ENCODE measurements at places on chromosomes 2 and 18.

- DNase-seq = no peak
Measured at GRCh38 chr2:15937105-15937881, 3.1 kb upstream of the MYCN start.

DNA sequence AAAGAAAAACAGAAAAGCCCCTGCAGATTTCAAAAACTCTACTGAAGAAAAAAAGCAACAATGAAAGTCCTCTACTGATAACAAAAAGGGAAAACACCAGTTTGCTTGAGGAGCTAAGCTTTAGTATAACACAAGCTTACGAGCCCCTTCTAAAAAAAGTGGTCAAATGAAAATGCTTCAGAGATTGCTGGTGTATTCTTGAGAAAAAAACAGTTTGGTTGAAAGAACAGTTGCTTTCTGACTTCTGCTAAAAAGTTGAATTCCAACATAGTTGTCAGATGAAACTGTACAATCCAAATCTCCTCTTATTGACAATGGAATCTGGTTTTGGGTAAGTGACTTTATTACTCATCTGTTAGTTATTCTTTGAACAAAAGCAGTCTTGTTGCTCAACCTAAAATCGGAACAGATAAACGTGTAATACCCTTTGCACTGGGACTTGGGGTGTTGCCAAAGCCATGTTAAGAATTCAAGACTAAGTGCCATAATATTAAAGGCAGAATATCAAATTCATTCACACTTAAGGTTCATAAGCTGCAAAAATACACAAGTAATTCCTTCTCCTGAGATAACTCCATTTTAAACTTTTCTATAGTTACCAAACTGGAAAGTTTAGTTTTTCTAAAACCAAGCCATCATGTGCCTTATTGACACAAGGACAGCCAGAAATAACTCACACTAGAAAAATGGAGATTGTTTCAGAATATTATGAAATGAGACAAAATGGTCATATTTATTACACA is 45.3 kb upstream of the SPAG16 start:
- no peak for DNase-seq

DNA sequence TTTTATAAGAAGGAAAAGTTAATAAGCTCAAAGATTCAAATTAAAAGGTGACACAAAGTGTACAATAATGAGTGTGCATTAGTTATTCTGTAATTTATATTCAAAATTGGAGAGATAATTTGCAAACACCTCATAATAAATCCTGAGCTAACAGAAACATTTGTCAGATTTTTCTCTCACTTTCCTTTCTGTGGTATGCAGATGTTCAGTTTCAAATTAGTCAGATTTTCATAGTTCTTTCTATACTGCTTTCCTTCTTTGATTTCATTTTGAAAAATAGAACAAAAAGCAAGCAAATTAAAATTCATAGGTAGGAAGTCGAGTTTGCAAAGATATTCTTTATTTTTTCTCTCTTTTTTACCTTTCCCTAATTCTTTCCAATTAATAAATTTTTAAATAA is 1420.1 kb upstream of the NXPH2 start:
- no peak for DNase-seq

- no peak for DNase-seq
Measured at GRCh38 chr18:72543357-72544055, 636 bp downstream of the CBLN2 start.

DNA sequence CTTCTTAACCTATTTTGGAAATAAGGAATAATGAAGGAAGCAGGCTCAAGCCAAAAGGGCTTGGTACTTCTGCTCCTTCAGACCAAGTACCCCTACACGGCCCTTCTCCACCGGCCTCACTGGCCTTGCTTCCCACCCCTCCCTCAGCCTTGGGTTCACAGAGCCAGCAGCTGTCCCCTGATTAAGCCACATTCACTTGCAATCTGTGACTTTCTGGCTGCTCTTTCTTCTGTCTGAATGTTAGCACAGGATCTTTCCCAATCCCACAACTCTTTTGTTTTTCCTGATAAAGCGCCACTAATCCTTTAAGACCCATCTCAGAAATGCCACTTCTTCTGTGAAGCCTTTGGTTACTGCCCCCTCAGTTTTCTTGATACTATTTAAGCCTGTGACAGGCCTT is 52.4 kb downstream of the REEP1 start:
- DNase-seq = no peak

DNA sequence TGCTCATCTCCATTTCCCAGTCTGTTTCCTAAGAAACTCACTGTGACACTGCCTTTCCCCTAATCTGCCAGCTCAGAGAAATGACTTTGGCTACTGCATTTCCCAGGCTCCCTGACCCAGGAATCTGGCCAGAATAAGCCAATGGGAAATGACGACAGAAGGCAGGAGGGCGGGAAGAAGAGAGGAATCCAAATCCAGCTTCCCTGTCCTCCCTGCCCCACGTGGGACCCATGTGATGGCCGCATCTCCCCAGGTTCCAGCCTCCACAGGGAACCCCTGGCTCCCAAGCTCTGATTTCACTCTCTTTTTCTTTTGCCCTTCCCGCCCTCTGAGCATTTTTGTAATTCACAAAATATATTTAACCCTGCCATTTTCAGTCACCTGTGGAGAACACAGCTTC is 37.8 kb upstream of the RAB12 start:
- no peak for DNase-seq

DNA sequence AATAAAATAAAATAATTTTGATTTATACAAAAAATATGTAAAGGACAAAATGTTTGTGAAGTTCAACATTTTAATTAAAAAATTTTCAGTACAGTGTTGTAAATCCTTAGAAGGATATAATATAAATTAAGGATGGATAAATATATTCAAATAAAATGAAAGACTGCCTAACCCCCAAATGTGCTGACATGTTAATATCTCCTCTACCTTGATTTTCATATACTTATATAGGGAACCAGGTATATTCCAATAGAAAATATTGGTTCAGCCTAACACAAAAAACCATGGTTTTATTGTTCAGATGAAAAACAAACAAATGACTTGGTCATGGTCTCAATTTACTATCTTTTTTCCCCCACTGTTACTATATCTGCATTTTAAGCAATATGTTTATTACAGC is 7.3 kb downstream of the TMEM17 start:
- DNase-seq = no peak

DNA sequence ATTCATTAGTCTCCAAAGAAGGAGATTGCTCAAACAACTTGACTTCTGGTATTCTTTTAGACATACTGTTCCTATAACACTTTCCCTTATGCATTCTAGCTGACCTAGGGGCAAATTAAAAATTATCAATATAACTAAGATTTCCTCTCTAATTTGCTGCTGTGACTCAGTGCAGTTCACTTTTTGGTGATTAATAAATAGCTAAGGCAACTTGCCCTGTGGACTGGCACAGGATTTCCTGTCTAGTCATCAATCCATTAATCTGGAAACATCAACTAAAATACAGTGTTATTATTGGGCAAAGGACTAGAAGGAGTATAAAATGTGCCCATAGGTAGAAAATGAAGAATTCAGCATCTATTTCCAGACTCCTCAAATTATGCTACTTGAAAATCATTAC is 83.5 kb upstream of the SERPINE2 start:
- DNase-seq = no peak

- DNase-seq = no peak
Measured at GRCh38 chr2:86135653-86136052, 29.6 kb downstream of the PTCD3 start.

DNA sequence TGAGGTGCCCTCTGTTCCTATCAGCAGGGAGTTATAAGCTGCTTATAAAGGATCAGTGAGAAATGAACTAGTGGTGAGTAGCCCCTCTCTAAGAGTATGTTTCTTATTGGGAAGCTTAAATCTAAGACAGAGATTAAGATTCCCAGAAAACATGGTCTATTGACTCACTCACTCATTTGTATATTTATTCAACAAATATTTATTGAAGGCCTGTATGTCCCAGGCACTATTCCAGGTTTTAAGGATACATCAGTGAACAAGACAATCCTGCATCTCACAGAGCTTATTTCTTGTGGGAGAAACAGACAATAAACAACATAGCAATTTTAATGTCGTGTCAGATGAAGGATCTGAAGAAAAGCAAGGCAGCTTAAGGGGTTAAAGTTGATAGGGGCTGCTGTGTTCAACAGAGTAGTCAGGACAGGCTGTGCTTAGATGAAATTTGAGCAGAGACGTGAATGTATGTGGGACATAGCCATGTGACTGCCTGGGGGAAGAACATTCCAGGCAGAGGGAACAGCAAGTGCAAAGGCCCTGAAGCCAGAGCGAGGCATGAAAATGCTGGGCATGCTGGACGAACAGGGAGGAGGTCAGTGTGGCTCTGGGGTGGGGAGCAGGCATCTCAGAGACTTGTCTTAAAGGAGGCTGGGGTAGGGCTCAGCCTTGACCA is 14.8 kb upstream of the PSD4 start:
- DNase-seq = no peak

DNA sequence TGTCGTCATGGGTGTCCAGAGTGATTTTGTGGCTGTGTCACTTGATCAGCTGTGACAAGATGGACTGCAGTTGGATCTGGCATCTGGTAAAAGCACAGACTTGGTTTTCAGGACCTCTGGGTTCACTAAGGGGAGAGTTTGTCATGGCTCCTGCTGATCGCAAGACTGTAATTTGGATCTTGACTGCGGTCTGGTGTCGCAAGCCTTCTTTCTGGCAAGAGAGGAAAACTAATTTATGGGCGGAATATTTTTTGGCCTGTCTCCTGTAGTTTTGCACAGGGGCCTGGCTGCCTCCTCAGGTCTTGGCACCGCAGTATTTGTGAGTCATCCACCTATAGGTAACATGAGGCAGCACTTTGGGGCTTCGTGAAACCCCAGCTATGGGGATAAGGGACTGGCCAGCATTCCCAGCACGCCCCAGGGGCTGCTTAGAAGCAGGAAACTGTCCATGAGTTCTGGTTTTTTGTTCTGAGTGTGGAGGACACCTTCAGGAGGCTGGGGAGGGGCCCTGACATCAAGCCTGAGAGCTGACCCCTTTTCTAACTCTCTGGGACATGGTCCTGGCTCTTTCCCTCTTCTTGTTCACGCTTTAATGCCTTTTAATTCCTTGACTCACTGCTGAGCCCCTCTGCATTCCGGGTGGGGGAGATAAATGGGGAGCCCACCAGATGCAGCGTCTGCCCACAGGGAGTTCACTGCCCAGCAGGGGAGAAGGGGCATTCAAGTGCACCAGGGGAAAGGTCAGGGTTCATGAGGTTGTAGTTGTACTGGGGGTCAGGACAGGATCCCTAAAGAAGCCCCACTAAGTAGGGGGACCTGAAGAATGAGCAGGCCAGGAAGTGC is 12.2 kb downstream of the SH3BP4 start:
- DNase-seq = no peak

DNA sequence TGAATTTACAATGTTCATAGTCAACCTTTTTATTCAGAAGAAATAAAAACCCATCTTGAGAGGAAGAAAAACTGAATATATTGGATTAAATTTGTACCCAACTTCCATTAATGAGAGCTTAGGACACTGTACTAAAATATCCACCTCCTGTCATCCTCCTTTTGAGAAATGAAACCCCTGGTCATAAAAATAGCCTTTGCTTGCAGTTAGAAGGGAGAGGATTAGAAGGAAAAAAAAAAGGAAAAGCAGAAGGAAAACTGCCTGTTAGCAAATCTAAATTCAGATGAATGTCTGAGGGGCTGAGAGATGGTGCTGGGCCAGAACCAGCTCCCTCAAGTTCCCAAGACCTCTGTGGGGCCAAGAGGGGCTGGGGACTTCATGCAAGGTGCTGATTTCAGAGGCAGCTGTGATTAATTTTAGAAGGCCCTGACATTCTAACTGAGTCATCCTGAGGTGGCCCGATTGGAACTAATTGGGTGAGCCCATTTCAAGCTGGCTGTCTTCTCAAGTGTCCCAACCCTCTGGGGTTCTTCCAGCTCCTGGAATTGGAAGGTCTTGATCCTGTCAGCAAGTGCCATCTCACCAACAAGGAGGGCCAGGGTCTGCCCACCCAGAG is 38.4 kb upstream of the BIN1 start:
- DNase-seq = no peak

DNA sequence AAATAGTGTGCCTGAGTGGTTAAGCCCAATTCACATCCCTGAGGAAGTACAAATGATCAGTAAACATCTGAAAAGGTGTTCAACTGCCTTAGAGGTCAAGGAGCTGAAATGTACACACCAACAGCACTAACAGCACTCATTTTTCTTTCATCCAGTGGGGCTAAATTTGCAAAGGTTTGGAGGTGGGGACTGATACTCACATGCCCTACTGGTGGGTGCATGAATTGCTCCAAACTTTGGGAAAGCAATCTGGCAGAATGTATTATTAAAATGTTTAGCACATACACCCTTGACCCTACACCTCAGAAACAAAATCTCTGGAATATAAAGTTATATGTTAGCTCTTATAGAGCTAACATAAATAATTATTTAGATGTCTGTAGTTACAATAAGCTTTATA is 19.0 kb upstream of the FAM178B start:
- DNase-seq = no peak

GRCh38 chr2:145157036-145157675 is 637.2 kb upstream of the ZEB2 start:
- DNase-seq = no peak

DNA sequence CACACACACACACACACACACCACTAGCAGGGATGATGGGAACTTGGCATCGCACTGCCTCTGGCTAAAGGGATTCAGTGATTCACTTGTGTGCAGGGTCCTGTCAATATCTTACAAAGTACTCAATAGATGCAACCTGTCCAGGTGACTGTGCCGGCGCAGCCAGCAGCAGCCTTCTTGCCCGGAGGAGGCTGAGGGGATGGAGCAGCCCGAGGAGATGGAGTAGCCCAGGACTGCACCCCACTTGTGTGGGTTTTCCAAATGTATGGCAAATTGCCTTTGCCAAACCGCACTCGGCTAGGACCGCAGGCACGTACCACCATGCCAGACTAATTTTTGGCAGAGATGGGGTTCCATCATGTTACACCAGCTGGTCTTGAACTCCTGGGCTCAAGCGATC is 31.1 kb downstream of the GBX2 start:
- DNase-seq = no peak

DNA sequence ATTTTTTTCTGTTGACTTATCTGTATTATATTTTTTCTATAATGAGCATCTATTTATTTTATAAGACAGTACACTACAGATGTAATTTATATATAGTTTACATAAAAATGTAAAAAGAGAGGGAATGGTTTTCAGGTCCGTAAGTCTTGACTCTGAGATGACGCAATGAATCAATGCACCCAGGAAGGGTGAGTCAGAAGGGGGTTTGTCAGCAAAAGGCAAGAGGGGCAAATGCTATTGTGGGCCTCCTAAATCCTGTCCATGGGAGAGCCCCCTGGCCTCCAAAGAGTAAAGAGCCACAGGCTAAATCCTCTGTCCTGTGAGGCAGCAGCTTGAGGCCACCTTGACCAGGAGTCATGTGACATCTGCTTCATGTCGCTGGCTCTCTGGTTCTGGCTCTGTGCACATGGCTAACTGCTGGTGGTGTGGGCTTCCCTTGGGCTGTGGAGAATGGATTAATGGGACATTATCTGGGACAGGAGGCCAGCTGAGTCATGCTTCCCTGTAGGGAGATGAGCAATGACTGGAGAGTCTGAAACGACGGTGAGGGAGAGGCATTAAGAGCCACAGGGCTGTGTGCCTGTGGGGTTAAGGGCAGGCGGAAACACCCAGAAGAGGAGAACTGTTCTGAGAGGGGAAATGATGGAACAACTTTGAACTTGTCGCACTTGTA is 22.8 kb upstream of the ASB18 start:
- DNase-seq = no peak
